Mesendoderm (in vitro differentiated cells): ENCODE measurements at places on chromosomes 12 and 14.

DNA sequence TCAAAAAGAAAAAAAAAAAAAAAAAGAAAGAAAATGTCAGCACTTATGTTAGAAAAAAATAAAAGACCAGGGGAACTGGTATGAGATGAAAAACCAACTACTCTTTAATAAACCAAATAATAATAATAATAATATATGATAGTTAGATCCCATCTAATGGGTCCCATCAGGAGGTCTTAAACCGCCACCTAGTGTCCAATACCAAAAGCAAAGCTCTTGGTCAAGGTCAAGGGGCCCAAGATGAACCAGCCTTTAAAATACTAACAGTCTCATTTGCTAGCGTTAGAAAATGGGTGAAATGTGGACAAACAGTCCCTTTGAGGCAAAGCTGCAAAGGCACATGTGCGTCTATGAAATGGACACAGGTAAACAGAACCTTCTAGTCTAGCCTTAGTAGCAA lies 12.3 kb downstream of the BRAP start:
- DNase-seq = peak; percentile 20

- DNase-seq = no peak
Observed at GRCh38 chr14:56061051-56061450, 57.2 kb upstream of the PELI2 start.

GRCh38 chr14:96874127-96874526 lies 76.9 kb downstream of the VRK1 start:
- DNase-seq = no peak

DNA sequence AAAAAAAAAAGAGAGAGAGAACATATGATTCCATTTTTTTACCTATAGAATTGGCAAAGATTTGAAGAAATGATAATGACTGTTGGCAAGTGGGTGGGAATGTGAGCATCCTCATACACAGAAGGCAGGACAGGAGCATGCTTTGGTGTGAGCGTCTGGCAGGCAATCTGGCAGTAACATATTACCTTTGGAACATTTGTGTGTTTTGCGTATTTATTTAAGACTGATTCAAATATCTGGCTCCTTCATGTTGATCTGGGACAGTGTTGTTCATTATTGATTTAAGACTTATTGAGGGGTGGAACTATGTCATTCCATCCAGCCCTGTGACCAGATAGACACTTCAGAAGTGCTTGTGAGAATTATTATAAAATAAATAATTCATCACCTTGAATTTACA lies 53.1 kb downstream of the PPP1R36 start:
- DNase-seq = no peak

- no peak for DNase-seq
Observed at GRCh38 chr14:20493634-20494033, 11.7 kb upstream of the RNASE10 start.

DNA sequence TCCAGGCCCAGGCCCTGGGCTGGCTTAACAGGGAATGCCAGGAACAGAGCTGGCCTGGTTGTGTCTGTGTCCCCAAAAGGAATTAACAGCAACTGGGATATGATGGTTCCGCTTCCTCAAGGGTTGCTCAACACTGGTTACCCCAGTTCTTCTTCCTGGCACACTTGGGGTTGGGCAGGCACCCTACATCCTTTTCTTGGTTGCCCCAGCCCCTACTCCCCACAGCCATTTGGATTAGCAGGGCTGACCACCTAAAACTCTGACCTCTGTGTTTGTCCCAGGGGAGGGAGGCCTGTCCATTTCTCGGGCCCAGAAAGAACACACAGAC lies 30.8 kb downstream of the NCKAP5L start:
- no peak for DNase-seq

GRCh38 chr14:31320922-31321766 lies 99.2 kb downstream of the HEATR5A start:
- no peak for DNase-seq

DNA sequence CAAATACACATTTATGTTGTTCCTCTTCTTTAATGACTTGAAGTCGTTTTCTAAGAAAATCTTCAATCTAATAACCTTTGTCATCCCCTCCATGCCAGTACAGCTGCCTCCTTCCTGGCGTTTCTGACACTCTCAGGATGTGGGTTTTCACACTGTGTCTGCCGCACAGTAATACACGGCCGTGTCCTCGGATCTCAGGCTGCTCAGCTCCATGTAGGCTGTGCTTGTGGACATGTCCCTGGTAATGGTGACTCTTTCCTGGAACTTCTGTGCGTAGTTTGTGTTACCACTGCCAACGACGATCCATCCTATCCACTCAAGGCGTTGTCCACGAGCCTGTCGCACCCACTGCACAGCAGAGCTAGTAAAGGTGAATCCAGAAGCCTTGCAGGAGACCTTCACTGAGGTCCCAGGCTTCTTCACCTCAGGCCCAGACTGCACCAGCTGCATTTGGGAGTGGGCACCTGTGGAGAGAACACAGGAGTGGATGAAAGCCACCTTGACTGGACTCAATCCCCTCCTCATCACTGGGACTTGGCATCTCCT lies 1095.9 kb downstream of the TMEM121 start:
- no peak for DNase-seq

- peak; percentile 81 for DNase-seq
Observed at GRCh38 chr14:74804219-74804825, 41.2 kb downstream of the YLPM1 start.
